ENCODE measurements at places on chromosomes 5 and 9.

GRCh38 chr9:103210607-103211006 lies 215.5 kb downstream of the CYLC2 start:
- no peak for DNase-seq

DNA sequence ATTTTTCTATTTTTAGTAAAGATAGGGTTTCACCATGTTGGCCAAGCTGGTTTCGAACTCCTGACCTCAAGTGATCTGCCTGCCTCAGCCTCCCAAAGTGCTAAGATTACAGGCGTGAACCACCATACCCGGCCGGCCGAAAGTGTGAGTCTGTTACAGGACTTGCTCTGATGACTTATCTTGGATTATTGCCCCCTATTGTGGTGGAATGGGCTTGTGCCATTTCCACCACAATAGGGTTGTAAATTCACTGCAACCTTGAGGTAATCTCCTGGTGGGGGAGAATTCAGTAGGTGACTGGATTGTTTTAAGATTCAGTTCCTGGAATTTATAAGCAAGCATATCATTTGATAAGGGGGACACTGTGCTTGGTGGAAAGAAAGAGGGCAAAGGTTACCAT lies 15.0 kb upstream of the HMGCR start:
- no peak for DNase-seq

DNA sequence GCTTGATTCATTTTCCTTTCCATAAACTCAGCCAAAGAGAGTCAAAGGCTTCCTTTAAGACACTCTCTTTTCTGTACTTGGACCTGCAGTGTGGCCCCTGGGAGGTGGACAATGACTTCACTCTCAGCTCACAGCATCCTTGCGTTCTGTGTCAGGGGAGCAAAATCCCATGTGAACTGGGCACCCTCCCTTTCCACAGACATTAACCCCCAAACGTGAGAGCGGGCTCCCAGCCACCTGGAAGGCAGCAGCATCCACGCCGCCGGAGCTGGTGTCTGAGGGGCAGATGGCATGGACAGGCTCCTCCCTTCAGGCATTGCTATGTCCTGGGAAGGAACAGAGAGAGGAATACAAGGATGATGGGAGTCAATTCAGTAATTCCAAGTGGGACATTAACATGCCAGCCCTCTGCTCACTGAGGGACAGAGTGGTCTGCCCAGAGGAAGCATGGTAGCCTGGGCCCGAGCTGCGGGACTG lies 39.5 kb downstream of the TRIP13 start:
- DNase-seq = no peak

- DNase-seq = no peak
These were observed 12.4 kb downstream of the NACC2 start for GRCh38 chr9:136082496-136083361.

Measured in NCI-H187 treated with DMSO at 0.1 percent for 48 hours (cell line).